Fibroblast of skin of scalp (primary cell): ENCODE measurements at places on chromosomes 5 and 9.
A peak's percentile ranks its signal among the peaks of the same experiment; 100 is the strongest.

GRCh38 chr5:133309984-133310621, 258.3 kb downstream of the HSPA4 start:
- DNase-seq, result no peak

- DNase-seq, result no peak
Measured at GRCh38 chr5:154491941-154492340, 13.9 kb upstream of the HAND1 start.

DNA sequence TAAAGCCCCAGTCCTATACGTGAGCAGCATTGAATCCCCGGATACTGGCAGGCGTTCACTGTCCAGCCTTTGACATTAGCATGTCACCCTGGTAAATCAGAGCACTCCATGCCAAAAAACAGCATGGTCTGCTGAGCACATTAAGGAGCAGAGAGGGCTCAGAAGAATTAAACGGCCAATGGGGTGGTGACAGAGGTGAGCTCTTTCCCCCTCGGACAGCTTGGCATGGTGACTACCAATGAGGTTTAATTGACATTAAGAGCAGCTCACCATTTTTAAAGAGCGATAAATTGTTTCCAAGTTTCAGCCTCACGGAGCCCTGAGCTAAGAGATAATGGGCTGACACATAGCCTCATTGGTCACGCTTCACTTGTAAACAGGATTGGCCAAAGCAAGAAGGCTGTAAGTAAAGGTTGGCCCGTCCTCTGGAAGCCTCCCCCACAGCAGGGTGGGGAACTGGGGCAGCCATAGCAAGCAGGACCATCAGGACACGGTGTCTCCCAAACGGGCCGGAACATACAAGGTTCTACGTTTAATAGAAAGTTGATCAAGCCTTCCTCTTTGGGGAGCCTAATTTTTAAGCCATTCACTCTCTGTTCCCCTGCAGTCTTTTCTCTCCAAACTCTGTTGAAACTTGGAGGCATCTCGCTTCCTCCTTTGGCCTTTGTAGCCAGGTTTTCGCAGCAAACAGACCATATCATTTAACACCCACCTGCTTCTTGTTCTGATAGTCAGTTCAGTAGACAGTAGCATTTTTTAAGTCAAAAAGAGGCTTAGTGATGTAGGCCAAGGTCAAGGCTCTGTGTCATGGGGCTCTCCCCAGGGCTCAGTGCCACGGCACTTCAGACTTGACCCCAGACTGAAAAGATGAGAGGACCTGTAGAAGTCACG, 25.9 kb downstream of the QRFP start:
- DNase-seq, result no peak

- peak; percentile 59 for DNase-seq
Measured at GRCh38 chr5:85000671-85001070, 616.0 kb upstream of the EDIL3 start.

GRCh38 chr5:15610216-15610615, 110.2 kb downstream of the FBXL7 start:
- DNase-seq, result no peak

DNA sequence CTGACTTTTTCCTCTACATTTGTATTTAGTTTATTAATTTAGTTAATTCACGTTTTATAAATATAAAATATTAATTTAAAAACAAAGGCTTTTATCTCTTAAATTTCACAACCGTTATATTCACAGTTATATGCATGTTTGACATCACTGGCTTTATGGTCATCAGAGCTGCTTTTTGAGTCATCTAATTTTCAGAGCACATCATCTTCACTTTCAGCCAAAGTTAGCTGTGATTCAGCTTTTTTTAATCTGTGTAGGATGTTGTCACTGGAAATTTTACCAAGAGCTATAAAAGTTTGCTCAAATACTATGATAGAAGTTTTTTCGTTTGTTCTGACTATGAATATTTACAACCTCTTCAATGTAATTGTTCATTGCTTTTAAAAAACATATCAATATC, 12.4 kb downstream of the CDC37L1 start:
- DNase-seq, result peak; percentile 11

GRCh38 chr9:134655101-134655500, 13.5 kb downstream of the COL5A1 start:
- DNase-seq, result no peak

DNA sequence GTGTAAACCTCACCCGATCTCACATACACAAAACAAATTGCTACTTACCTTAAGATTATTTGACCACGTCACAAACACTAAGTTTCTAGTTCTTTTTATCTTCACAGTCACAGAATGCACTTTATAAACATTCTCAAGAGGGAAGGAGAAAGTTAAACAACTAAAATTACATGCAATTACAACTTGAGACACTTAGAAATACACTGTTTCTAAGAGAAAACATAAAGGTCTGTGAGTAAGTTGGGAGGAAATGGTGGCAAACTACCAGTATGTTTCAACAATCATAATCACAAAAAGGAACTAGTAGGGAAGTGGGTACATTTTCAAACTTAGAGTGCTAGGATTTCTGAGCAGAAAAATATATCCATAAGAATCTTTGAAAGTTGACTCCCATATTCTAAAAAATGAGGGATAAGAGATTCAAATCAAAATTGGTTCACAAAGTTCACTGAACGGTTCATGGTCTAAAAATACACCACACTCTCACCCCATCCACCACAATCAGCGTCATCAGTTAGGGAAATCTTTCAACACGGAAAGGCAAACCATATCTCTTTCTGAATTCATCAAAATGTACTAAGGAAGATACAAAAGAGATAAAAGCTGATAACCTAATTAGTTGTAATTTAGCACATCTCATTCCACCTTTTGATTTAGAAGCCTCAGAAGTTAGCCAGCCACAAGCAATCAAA, 182.6 kb downstream of the BNC2 start:
- DNase-seq, result no peak

GRCh38 chr5:72221541-72221940, 98.5 kb downstream of the MRPS27 start:
- DNase-seq, result no peak

GRCh38 chr5:43207601-43208000, 15.6 kb downstream of the NIM1K start:
- peak; percentile 49 for DNase-seq

- DNase-seq, result no peak
Measured at GRCh38 chr9:20320921-20321320, 301.4 kb downstream of the MLLT3 start.

- no peak for DNase-seq
Measured at GRCh38 chr5:151497391-151498002, 50.1 kb downstream of the SLC36A1 start.

DNA sequence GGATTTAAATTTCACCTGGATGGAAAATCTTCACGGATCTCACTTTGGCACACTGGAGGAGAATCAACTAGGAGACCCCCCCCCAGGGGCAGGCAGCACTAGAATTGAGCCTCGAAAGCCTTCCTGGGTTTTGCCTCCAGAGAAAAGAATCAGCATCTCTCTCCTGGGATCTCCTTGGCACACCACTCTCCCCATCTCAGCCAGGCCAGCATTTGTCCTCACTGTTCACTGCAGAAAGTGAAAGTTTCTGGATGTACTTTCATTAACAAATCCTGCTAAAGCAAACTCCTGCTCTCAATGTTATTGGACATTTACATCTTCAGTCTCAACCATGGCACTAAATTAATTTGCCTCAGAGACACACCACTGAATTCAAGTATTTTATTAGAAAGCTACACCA, 312.2 kb downstream of the SLIT3 start:
- no peak for DNase-seq

- DNase-seq, result no peak
Measured at GRCh38 chr5:175015028-175015685, 290.8 kb downstream of the MSX2 start.

GRCh38 chr5:14668181-14668591, 3.7 kb downstream of the OTULIN start:
- DNase-seq, result no peak
